Activated naive CD4-positive, alpha-beta T cell treated with anti-CD3 and anti-CD28 coated beads, Interleukin-2, amount 10 ng/mL, durations not matched to agents 7 days and 5 days (primary cell): ENCODE measurements at places on chromosomes 1 and 21.

GRCh38 chr1:39898191-39898590, 3.5 kb downstream of the MYCL start:
- no peak overlapping the region for H3K4me3 ChIP-seq
- H3K27me3 ChIP-seq = peaks cover 96% of the 10 kb centered on the region
- H3K4me1 ChIP-seq = peaks cover 6% of the 10 kb centered on the region
- no peak for DNase-seq
- no peak overlapping the region for H3K27ac ChIP-seq
- H3K36me3 ChIP-seq = no peaks in the 10 kb centered on the region

DNA sequence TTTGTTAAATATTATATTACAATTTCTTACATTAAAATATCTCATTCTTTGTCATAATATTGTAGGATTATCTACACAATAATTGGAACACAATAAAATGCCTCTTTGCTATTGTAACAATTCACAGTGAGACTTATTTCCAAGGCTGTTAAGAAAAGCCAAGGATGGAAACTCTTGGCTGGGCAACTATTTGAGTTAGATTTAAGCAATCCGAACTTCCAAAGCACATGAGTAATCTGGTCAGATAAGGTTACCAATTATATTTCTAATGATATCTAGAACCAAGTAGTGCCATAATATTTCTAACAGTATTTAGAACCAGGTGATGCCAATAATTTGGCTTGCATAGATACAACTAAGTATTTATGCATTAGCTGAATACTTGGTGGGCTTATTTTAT, 154.7 kb upstream of the KCNK2 start:
- DNase-seq = no peak
- no peaks in the 10 kb centered on the region for H3K36me3 ChIP-seq
- no peaks in the 10 kb centered on the region for H3K27me3 ChIP-seq
- no peak overlapping the region for H3K27ac ChIP-seq

GRCh38 chr1:244044423-244044822, 6.7 kb upstream of the ZBTB18 start:
- no peak overlapping the region for H3K27ac ChIP-seq
- H3K36me3 ChIP-seq = peaks cover under 1% of the 10 kb centered on the region
- no peak for DNase-seq

DNA sequence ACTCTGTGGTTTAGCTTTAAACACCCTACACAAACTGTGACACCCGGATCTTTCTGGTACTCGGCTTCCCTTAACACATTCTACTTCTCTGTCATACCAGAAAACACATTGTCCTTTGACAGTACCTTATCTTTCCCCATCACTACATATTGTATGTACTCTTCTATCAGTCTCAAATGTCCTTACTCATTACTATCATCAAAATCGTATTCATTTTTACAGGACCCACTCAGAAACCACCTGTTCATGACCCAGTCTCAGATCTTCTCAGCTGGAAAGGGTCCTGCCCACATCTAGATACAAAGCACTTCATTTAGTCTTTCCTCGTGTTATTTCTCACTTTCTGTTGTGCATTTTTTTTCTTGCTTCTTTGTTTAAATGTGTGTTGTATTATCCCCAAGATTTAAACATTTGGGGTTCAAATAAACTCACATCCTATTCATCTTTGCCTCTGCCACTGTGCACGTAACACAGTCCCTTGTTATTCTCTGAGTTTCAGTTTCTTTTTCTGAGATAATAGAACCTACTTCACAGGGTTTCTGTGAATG, 27.7 kb downstream of the CD34 start:
- H3K27me3 ChIP-seq = peaks cover 16% of the 10 kb centered on the region
- peaks cover 52% of the 10 kb centered on the region for H3K4me1 ChIP-seq
- DNase-seq = no peak

GRCh38 chr1:35535243-35535642, 22.0 kb downstream of the KIAA0319L start:
- H3K4me3 ChIP-seq = no peak overlapping the region
- peaks cover 52% of the 10 kb centered on the region for H3K4me1 ChIP-seq
- H3K36me3 ChIP-seq = peaks cover 57% of the 10 kb centered on the region

DNA sequence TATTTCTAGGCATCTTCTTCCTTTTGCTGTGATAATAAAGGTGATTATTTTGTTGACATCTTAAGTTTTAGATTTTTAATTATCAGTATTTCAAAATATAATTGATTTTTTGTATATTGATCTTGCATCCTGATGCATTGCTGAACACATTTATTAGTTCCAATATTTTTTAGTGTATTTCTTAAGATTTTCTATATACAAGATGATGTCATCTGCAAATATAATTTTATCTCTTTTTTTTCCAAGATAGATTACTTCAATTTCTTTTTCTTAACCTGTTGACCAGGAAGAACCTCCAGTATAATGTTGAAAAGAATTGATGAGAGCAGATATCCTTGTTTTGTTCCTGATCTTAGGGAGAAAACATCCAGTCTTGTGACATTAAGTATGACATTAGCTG, 54.8 kb upstream of the LRRN2 start:
- peaks cover 27% of the 10 kb centered on the region for H3K27me3 ChIP-seq
- H3K4me3 ChIP-seq = no peak overlapping the region
- H3K4me1 ChIP-seq = no peaks in the 10 kb centered on the region
- H3K27ac ChIP-seq = no peak overlapping the region

DNA sequence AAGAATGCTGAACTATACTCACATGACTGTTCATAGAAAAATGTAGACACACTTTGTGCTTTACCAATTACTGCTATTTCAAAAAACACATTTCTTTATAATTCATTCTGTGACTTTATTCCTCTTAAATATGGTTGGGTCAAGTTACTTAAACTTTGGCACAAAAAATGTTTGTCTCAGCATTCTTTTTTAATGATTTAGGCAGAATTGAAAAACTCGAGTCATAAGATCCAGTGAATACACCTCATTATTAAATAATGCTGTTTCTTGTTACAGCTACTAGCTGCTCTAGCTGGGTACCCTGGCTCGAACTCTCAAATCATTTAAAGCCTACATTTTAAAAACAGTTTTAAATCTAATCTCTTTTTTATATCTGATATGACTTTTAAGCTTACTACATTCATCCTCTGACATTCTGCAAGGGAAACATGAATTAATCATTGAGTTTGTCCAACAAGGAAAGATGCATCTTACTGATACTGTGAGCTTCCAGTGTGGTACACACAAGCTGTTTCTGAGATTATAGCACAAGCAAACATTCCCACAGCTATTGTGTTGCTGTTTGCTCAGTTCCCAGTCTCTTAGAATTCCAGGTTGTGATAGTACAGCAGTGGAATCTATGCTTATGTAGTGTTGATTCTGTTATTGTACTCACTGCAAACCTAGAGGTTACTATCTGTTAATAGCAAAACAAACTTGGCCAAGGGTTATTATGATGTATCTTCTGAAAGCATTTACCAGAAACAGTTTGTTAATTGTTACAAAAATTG, 746.5 kb downstream of the USP25 start:
- no peak overlapping the region for H3K4me3 ChIP-seq
- no peak for DNase-seq
- H3K4me1 ChIP-seq = no peaks in the 10 kb centered on the region
- H3K36me3 ChIP-seq = no peaks in the 10 kb centered on the region
- H3K27ac ChIP-seq = no peak overlapping the region
